COLO829 (cell line): ENCODE measurements at places on chromosomes 12 and 14.

GRCh38 chr14:59347511-59347900 is 117.7 kb downstream of the GPR135 start:
- DNase-seq: no peak

DNA sequence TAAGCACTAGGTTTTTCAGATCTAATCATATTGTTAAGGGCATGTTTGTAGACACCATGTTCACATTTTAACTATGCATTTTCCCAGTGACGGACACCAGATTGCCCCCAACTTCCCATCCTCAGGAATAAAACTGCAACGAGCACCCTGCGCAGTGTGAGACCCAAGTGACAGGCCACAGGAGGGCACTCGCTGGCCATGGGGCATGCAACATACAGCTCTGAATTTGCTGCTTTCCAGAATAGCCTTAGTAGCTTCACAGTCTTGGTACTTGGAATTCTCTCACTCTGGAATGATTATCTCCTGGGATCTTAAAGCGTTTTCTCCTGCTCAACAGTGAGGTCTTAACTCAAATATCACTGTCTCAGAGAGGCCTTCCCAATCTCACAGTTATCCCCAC is 972 bp upstream of the DDX47 start:
- DNase-seq: no peak

DNA sequence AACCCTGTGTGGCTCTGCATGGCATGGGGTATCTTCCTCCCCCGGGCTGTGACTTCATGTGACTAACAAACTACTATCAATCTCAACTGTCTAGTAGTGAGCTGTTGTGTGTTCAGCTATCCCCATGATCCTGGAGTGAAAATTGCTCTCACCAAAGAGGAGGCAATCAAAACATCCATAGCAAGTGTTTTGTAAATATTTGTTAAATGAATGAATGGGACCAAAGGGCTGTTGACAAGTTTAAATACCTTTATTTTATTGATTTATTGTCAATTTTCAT is 138.1 kb upstream of the CPM start:
- DNase-seq: no peak

DNA sequence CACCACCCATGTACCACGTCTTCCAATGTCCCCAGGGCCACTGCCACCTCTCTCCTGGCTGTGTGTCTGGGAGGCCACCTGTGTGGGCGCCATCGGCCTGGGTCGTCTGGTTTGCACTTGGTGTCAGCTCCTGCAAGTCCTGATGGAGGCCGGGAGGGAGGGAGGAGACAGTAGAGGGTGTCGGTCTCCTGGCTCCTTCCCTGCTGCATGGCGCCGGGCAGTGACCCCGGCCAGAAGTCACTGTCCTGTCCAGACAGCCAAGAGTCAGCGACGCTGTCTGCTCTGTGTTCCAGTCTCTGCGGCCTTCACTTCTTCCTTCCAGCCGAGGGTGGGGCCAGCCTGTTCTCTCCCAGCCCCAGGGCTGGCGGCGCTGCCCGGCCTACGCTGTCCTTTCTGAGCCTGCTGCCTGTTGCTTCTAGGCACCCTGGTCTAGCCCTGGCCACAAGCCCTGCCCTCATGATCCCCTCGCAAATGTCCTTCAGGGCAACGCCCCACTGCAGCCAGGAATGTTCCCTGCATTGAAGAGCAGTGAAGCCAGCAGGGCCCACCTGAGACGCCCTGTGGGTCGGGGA is 13.0 kb upstream of the LBHD2 start:
- DNase-seq: no peak

- DNase-seq: no peak
Measured at GRCh38 chr12:77044721-77045120, 20.6 kb downstream of the E2F7 start.

- no peak for DNase-seq
Measured at GRCh38 chr12:40473962-40474361, 218.3 kb upstream of the CNTN1 start.

DNA sequence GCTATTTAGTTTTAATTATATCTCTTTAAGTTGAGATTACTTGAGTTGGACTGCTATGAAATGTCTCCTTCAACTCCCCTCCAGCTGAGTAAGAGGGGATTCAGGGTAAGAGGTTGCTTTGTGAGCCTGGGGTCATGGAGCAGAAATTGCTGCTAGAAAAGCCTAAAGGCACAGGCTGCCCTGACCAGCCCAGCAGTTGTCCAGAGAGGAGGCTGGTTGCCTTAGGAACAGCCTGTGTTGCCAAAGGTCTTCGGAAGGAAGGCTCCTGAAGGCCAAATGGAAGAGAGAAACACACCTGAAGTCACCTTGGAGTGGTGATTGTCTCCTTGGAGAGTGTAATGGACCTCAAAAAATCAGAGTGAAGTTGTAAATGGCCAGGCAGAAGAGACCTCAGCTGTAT is 235.5 kb upstream of the PDE3A start:
- no peak for DNase-seq

DNA sequence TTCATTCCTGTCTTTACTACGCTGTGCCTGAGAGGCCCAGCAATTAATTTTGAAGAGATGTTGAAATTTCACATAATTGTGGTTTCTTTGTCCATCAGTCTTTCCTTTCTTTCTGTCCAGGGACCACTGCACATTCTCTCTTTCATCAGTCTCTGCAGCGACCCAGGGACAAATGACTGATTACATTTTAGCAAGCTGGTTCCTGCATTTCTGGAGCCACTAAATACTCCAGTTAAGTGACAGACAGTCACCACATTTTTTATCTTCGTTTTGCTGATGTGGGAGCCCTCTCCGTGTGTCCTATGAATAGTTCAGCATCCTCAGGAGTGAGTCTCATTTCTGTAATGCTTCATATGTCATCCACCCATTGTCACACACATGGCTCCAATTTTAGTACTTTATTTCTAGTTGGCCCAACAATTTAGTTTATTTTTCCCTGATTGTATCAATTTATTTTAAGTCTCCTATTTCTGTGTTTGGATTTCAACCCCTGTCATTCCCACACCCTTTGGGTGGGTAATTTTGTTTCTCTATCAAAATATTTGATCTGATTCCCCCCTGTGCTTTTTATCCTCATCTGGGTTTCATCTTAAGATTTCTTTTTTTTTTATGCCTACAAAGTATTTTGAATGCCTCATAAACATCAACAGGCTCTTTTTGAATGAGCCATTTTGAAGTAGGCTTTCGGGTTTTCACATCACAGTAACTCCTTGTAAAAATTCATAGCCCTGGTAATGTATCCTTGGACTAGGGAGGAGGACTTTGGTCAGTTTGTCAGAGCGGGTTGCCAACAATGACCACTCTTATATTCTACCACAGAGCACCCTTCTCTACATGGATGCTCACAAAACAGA is 1196.5 kb downstream of the GALC start:
- DNase-seq: peak; percentile 8

- DNase-seq: peak; percentile 66
Measured at GRCh38 chr12:93198086-93198485, 179.6 kb upstream of the NUDT4 start.

DNA sequence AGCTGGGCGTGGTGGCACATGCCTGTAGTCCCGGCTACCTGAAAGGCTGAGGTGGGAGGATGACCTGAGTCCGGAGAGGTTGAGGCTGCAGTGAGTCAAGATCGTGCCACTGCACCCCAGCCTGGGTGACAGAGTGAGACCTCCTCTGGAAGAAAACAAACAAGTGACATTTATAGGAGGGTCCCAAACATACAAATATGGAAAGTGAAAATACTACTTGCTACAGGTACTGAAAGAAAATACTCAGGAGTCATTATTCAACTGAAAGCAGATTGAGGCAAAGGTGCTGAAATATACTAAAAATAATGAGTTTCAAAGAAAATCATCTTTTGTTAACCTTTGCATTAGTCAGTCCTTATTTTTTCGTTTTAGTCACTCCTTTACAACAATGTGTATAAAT is 53.5 kb downstream of the ETV6 start:
- no peak for DNase-seq

- no peak for DNase-seq
Measured at GRCh38 chr12:106551410-106551809, 31.4 kb upstream of the RFX4 start.

DNA sequence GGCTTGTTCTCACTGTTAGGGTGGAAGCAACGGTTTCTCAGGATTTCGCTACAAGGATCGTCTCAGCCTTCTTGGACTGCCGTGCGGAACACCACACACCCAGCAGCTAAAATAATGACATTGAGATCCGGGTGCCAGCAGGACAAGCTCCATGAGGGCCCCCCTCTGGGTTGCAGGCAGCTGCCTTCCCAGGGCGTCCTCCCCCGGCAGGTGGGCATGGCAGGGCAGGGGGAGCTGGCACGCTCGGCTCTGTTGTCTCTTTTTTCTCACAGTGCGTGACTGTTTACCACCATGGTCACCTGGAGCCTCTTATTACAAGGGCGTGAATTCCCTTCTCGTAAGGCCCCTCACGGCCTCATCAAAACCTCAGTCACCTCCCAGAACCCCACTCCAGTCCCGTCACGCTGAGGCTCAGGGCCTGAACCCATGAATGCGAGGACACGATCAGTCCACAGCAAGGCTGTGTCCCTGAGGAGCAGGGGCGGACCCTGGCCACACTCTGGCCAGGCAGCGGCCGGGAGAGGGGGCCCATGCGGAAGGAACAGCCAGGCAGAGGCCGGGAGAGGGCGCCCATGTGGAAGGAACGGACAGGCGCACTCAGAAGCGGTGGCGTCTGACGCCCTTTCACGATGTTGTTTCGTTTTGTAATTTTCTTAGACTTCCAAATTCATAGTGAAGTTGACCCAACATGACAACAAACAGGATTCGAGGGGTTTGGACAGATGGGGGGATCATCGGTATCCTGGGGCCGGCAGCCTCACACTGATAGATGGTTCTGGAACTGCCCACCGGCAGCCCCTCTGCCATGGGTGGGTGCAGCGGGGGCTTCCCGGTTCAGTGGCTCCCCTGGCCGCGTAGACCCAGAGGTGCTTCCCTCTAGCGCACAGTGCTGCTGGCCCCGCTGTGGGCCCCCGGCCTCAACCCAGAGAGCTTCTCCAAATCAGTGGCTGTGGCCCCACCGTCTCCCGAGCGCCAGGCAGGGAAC is 10.0 kb downstream of the LRCOL1 start:
- DNase-seq: no peak

- DNase-seq: no peak
Measured at GRCh38 chr12:32551058-32551457, 128.0 kb upstream of the DNM1L start.

DNA sequence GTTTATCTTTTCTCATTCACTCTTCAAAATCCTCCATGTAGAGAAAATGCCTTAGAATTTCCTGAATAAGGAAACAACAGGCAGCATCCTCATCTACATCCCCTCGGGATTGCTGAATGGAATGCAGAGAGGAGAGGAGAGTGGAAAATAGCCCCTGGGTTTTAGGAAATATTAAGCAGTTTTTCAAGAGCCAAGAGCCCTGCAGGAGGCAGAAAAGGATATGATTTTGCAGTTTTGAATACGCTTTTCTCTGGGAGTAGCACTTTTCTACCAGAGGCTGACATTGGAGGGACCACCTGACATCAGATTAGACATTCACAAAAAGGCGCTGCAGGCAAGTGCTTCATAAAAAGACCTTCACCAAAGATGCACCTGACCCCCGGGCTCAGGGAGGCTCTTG is 362.2 kb upstream of the SFSWAP start:
- no peak for DNase-seq

DNA sequence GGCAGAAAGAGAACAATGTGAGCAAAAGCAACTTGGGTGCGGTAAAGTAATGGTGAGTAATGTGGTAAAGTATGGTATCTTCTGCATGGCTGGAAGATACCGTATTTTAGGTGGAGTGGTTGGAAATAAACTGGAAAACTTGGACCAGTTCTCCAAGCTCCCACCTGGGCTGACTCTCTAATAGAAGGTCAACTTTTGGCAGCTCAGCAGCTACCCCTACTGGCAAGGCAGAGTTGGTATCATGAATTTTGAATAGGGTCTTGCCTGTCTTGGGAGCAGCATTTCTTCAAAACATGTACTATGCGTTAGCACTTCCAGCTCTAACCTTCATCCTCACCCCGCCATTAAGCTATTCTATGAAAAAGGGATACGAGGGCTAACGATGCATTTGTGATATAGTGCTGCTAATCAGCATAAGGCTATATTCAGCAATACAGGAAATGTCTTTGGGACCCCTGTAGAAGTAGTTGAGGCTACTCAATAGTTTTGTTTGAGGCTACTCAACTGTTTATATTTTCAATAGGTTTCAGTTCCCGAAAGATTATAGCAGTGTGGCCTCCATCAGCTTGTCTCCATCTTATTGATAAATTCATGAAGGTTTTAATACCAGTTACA is 276.3 kb upstream of the FAR2 start:
- DNase-seq: peak; percentile 80

DNA sequence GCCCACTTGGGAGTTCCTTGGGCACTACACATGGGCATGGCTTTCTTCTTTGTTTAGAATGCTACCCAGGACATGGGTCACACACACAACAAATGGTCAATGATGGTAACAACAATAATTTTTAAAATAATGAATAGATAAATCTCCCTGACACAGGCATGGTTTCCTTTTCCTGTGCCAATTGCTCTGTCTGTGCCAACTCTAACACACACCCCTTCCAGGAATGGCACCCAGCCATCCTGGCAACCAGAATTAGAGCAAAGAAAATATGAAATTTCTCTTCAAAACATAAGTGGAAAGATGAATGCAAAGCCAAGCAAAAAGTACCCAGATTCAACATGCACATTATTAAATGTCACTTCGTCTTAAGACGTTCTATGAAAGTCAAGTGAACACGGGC is 104.9 kb upstream of the SOX5 start:
- DNase-seq: no peak

DNA sequence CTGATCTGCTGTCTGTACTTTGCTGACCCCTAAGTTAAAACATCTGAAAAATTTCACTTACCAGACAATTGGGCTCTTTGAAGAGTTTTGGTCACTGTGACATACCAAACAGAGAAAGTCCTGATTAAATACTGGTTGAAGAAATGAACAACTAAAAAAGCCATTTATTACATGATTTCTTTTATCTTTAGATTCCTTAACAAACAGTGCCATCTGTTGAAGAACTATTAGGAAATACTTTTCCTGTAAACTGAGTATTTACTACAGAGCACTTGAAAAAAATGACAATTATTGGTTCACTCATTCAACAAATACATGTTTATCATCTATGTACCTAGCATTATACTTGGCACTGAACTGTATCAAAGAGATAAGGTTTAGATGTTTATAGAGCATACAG is 6.5 kb upstream of the WASHC4 start:
- DNase-seq: peak; percentile 30

- DNase-seq: no peak
Measured at GRCh38 chr14:55711175-55711811, 131.3 kb downstream of the KTN1 start.

- no peak for DNase-seq
Measured at GRCh38 chr14:88947646-88948598, 123.5 kb downstream of the TTC8 start.

- DNase-seq: no peak
Measured at GRCh38 chr14:91964011-91964410, 16.5 kb upstream of the FBLN5 start.

GRCh38 chr12:64534672-64535199 is 75.6 kb upstream of the RASSF3 start:
- no peak for DNase-seq

GRCh38 chr12:131833896-131834641 is 5.9 kb downstream of the MMP17 start:
- peak; percentile 23 for DNase-seq
